ENCODE measurements at places on chromosomes 4 and X.

DNA sequence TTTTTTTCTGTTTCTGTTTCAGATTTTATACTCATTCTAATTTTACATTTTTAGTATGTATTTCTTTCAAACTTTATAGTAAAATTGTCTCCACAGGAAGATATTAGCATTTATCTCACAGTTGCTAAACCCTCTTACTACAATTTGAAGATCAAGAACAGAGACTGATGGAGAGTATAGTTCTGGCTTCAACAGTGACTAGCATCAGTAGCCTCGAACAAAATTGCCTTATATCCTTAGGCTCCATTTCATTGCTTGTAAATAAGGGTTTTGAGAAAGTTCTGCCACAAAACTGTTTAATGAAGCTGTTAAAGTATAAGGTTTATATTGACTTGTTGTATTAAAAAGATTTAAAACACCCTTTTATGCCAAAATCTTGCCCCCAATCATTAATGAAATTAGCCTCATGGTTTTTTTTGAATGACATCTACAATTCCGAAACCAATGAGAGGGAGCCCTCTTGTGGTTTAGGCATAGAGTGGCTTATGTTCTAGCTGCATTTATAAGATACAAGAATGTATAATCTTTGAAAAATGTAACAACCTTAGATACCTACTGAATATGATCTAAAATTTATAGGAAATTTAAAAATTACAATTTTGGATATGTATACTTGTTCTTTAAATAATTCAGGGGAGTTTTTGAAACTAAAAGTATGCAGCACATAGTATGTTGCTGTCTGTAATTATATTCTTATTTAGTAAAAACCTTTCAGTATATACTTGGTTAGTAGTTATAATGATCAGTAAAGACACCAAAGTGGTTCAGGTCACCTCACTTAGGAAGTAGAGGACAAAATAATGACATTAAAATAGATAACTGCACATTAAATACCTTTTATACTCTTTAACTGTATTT is 109.8 kb upstream of the HPGD start:
- H3K4me3 ChIP-seq = no peak overlapping the region
- DNase-seq = no peak
- no peaks in the 10 kb centered on the region for H3K36me3 ChIP-seq
- H3K27ac ChIP-seq = no peak overlapping the region

DNA sequence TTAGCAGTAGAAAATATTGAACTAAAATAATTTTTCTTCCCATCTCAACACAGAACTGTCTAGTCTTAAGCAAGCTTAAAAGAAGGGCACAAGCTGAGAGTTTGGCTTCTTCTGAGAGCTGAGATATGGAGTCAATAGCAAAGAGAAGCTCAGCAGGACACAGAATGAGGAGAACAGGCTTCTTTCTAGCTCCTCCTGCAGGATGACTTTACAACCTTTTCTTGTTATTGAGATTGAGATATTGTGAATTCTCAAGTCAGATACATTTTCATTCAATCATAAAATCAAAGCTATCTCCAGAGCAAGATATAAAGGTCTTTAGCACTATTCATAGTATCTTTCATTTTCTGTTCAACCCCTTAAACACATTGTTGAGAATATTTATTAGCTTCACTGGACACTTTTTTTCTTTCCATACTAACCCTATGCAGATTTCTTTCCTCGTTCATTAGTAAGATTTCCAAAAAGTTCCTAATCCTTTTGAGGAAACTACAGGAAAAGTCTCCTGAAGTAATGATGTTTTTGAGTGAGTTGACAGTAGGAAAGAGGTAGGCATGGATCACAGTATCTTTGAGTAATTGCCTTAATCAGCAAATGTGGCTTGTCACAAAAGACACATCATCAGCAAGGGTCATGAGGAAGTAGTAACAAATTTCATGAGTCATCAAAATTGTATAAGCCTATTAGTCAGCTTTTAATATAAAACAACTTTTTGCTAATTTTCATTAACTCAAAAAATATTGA is 17.8 kb upstream of the CXCL3 start:
- no peak overlapping the region for H3K27ac ChIP-seq
- H3K27me3 ChIP-seq = no peaks in the 10 kb centered on the region
- no peak for DNase-seq
- H3K4me3 ChIP-seq = no peak overlapping the region

DNA sequence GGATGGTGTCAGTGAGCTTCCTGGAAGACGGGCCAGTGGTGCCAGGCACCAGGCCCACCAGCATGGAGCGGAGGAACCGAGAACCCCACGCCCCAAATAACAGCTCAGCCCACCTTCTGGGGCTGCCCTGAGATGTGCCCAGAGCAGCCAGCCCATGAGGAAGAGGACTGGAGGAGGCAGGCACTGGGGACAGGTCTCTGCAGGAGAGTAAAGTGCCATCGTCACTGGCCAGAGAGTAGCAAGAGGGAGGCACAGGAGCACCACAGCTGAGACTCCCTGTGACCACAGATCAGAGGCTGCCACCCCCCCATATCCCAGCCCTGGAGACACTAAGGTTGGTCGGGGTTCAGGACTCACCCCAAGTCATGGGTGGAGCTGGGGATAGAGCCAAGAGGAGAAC is 63.0 kb downstream of the PPP2R2C start:
- H3K4me3 ChIP-seq = no peak overlapping the region
- DNase-seq = no peak
- H3K27ac ChIP-seq = no peak overlapping the region
- peaks cover 25% of the 10 kb centered on the region for H3K27me3 ChIP-seq

DNA sequence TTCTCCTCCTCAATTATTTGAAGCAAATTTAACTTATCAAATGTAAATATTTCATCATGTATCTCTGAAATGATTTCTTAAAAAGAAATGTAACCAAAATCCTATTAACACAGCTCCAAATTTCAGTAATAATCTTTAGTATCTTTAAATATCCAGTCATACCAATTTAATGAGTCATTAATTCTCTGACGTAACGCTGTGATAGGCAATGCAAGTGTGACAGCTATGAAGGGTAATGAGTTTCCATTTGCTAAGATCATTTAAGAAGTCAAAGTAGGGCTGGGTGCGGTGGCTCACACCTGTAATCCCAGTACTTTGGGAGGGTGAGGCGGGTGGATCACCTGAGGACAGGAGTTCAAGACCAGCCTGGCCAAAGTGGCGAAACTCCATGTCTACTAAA is 15.6 kb downstream of the RPS3A start:
- peaks cover 10% of the 10 kb centered on the region for H3K36me3 ChIP-seq
- no peak overlapping the region for H3K4me3 ChIP-seq
- H3K4me1 ChIP-seq = no peaks in the 10 kb centered on the region
- DNase-seq = no peak
- H3K27ac ChIP-seq = no peak overlapping the region

- DNase-seq = no peak
- peaks cover 30% of the 10 kb centered on the region for H3K36me3 ChIP-seq
- H3K4me1 ChIP-seq = peaks cover 30% of the 10 kb centered on the region
- no peak overlapping the region for H3K4me3 ChIP-seq
- no peaks in the 10 kb centered on the region for H3K27me3 ChIP-seq
- peak overlapping the region; percentile 62 for H3K27ac ChIP-seq
Observed at GRCh38 chr4:1300466-1301455, 11.1 kb downstream of the MAEA start.
